ENCODE measurements at places on chromosomes 3 and 15.

- DNase-seq: peak; percentile 42
These were observed 19.6 kb downstream of the TIMP4 start for GRCh38 chr3:12139111-12139511.

- DNase-seq: no peak
These were observed 177.6 kb upstream of the BCL6 start for GRCh38 chr3:187922704-187923416.

DNA sequence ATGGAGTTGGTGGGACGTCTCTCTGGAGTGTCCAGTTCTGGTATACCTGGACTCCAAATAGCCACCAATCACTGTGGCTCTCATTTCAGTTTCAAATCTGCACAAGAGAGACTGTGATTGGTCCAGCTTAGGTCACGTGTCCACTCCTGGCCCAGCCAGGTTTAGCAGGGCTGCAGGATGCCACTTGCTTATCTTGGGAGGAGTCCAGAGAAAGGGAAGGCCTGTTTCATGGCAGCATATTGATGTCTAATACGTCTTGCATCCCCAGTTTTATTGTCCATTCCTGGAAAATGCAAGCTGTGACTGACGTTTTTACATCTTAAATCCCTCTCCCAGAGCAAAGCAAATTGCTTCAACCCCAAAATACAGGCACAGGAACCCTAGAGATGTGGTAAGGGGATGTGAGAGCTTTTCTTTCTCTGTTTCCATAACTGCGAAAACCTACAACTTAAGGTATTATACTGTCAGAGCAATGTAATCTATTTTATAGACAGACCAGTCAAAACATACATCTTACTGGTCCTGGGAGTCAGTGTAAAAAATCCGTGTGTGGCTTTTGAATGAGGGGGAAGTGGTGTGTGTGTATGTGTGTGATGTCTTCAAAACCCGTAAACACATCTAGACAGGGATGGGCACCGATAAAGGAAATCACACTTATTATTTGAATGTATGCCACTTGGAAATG is 274.4 kb downstream of the TLE3 start:
- no peak for DNase-seq

DNA sequence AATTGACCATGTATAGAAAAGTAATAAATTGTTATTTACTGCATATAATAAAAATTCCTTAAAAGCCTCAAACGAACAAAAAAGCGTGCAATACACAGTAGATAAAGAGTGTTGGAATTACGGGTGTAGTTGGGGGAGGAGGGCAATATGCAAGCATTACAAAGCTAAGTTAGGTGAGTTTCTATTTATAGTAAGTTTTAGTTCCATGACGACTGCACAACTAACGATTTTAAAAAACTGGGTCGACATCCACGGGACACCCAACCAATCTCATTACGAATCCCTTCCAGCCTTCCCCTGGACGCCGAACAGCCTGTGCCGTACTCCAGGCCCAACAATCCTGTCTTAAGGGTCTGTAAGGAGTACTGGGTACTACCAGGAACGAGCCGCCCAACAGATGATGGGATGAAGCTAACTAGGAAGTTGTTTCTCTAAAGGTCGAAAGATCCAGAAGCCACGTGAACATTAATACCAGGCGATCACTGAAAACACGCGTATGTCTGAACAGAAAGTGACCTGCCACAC is 677 bp downstream of the POLQ start:
- DNase-seq: no peak

GRCh38 chr15:96124436-96124835 is 206.1 kb upstream of the NR2F2 start:
- DNase-seq: no peak

DNA sequence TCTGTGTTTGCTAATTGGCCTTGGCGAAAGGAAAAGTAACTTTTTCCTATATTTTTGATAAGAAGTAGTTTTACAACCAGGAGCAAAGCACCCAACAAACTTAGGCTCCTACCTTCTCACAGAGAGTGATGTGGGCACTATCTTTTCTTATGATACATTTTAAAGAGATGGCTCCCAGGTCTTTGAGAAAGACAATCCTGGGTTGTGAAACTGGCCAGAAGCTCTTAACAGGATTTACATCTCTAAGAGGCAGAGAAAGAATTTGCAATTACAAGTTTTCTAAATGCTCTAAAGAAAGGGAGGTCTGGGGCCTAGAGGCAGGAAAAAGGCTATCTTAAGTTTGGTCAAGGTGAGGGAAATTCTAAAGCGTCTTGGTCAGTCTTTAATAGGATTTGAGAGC is 609.7 kb downstream of the VGLL3 start:
- no peak for DNase-seq

GRCh38 chr15:81373176-81373575 is 837 bp downstream of the TMC3 start:
- no peak for DNase-seq

- no peak for DNase-seq
These were observed 70.6 kb upstream of the DAZL start for GRCh38 chr3:16675805-16676204.
